Amniotic epithelial cell (primary cell): ENCODE measurements at places on chromosomes 7 and 10.

GRCh38 chr7:94130716-94131115, 126.6 kb upstream of the BET1 start:
- DNase-seq = peak; percentile 48

- no peak for DNase-seq
Observed at GRCh38 chr7:29989257-29989995, at the start of gene SCRN1. TSS of gene SCRN1 (minus strand) at chr7:29989801. CDS start at chr7:29969067, 20,734 bp downstream.

DNA sequence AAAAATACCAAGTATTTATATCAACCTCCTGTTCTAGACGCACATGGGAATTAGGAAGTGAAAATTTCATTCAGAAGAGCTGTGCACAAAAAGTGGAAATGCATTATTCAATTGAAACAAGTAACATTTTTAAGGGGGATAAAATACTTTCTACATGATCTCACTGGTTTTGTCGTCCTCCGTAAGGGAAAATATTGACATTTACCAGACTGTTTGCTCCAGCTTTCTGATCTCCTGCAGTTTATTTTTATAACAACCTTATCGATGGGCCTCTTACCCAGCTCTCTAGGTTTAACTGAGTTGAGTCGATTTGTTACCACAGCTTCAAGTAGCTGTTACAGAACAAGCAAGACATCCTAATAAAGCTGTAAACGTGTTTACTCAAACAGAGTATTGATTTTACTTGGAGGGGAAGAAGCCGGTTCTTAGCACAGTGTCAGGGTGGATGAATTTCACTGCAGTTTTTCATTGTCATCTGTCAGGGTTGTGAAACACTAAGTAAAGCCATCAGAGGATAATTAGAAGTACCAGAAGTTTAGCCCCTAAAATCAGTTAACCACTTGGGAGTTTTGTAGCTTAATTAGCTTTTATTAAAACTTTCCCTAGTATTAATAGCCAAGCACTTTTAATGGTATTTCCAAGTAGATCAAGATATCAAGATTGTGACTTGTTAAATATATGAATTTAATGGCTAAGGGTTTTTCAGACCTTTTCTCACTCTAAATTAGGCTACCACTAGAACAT, 142.6 kb upstream of the KAT6B start:
- DNase-seq = no peak

GRCh38 chr7:48446721-48447120, 275.5 kb downstream of the ABCA13 start:
- DNase-seq = no peak

GRCh38 chr7:137879357-137880158, 32.8 kb upstream of the DGKI start:
- peak; percentile 64 for DNase-seq

GRCh38 chr10:13298748-13299436, 972 bp downstream of the PHYH start:
- DNase-seq = no peak

- DNase-seq = no peak
Observed at GRCh38 chr7:39697483-39697882, 74.1 kb downstream of the RALA start.

- no peak for DNase-seq
Observed at GRCh38 chr10:31659665-31660064, 269.0 kb downstream of the ARHGAP12 start.

DNA sequence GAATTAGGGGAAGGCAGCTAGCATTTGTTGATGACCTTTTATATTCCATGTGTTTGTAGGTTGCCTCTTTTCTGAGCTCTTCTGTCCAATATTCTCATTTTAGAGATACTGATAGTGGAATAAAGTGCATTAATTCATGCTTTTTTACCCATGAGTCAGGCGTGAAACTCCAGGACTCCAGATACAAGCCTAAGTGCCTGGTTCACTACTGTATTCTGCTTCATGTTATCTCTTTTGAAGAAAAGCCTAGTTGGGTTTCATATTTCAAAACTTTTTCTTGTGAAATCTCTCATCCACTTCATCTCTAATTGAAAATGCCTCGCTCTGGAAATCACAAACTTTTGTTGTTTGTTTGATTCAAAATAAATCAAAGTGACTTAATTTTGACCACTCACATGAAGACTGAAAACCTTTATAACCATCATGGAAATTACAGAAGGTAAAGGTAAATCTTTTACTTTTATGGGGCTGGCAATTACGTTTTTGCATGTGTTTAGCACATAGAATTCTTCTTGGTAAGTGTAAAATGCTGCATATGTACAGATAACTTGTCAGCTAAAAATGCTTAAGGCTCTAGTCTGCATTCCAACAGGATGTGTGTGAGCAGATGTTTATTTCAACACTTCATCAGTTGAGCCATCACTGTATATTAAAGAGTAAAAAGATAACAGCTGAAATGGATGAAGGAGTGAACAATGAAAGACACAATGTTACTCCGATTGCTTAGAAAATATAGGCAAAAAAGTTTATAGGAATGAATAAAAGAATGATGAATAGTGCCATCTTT, 961.8 kb upstream of the CELF2 start:
- DNase-seq = peak; percentile 61

GRCh38 chr7:29276199-29276598, 81.6 kb downstream of the CHN2 start:
- DNase-seq = no peak
